GM13977 (cell line): ENCODE measurements at places on chromosomes 11 and 22.
A peak's percentile ranks its signal among the peaks of the same experiment; 100 is the strongest.

GRCh38 chr22:36182857-36183256 is 18.8 kb downstream of the APOL4 start:
- no peak for DNase-seq

DNA sequence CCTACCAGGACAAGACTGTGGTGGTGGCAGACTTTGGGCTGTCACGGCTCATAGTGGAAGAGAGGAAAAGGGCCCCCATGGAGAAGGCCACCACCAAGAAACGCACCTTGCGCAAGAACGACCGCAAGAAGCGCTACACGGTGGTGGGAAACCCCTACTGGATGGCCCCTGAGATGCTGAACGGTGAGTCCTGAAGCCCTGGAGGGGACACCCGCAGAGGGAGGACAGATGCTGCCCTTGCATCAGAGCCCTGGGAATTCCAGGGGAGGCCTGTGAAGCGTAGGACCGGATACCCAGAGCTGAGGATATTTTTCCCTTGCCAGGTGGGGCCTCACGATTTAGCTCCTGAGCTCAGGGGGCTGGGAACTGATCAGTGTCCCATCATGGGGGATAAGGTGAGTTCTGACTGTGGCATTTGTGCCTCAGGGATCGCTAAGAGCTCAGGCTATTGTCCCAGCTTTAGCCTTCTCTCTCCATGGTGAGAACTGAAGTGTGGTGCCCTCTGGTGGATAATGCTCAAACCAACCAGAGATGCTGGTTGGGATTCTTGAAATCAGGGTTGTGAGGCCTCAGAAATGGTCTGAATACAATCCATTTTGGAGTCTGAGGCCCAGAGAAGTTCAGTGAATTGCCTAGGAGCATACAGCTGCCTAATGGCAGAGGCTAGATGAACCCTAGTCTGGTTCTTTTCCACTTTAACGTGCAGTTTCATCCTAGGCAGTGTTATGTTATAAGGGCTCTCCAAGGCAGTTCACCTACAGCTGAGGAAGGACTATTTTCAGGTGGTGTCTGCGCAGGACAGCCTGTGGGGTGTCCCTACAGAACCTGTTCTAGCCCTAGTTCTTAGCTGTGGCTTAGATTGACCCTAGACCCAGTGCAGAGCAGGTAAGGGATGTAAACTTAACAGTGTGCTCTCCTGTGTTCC is 19.5 kb downstream of the PIK3IP1 start:
- peak; percentile 78 for DNase-seq

DNA sequence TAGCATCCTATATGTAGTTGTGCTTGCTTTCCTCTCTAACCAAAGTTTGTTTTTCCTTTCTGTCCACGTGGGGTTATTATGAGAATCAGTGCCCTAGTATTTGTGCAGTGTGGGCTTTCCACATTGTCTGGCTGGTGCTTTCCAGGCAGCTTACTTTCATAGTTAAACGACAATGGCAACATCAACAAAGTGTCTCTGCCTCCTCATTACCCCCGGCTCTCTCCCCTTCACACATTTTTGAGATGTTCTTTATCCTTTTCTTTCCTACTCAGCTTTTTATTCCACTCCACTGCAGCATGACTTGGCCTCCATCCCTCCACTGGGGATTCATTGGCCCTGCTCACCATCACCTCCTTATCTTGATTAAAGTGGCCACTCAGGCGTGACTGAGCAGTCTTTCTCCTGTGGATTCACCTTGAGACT is 19.1 kb downstream of the SPECC1L start:
- DNase-seq, result no peak

DNA sequence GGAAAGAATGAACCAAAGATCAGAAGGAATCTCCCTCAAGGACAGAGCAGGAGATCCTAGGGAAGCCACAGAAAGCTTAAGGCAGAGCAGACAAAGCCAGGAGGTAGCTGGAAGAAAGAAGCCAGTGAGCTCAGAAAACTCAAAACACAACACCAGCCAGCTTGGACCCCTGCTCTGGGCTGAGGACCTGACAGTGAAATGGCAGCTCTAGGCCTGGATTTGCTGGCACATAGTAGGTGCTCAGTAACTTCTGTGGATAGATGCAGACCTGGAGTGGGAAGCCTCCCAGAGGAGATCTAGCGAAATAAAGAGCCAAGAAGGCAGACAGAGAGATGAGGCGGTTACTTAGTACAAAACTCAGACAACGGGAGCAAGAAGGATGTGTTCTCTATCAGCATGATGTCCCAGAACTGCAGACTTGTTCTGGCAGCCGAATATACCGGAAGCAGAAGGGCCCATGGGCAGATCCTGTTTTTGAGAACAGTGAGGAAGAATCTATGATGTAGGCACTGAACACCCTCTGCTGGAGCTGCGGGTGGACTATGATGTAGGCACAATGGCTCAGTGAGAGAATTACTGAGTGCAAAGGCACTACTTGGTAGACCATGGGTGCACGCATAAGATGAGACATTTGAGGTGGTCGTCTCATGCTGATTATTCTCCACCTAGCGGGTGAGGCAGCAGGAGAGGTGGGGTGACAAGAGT is 4.8 kb downstream of the ROBO4 start:
- DNase-seq, result no peak

DNA sequence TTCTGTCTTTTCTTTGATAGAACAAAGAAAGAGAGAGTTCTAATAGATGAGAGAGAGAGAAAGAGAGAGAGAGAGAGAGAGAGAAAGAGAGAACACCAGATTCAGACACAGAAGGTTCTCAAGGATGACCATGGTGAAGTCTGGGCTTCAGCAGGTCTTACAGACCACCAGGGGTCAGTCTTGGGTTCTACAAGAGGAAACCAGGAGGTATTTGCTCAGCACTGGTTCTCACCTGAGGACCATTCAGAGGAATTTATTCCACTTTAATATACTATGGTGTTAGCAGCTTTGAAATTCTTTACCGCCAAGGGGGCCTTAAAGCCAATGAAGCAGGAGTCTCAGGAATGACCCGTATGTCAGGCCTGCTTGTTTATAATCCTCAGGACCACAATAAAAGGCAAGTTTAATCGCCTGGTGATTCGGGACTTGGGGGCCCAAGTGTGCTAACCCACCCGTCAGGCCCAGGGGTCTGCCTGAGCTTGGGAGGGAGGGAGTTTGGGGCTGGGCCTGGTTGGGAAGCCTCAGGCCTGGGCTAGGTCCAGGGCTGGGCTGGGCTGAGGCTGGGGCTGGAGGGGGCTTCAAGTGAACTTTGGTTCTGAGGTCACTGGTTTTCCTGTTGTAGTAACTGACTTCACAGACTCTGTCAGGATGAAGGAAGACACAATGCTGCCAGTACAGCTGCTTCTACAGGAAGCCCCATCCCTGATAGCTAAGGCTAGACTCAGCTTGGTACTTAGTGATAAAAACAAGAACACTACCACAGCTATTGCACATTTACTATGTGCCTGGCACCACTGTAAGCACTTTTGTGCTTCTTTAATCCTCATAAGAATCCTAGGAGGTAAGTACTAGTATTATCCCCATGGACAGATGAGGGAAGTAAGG is 179.2 kb upstream of the ZBED5 start:
- peak; percentile 66 for DNase-seq

DNA sequence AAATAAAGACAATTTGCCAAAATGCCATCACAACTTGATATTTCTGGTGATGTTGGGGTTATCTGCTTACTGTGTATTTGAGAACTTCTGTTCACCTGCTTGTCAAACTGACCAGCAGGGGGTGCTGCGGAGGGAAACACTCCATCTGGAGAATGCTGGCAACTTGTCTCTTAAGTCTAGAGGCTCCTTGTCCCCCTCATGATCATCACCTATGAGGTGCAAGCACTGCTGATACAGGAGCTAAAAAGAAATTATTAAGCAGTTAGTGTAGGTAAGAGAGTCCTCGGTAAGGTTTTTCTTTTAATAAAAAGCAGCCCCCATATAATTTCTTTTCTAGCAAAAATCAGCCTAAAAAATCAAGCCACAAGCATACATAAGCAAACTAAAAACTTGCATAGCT is 32.7 kb upstream of the GLYATL1B start:
- DNase-seq, result no peak
